Activated T-helper 1 cell treated with anti-CD3 and anti-CD28 coated beads, Interleukin-2, amount 50 U/mL, for 16 hours (primary cell): ENCODE measurements at places on chromosomes 6 and 20.

- no peak for DNase-seq
These were observed 264.3 kb upstream of the PLN start for GRCh38 chr6:118283766-118284165.

GRCh38 chr20:47191074-47191673, 165.3 kb downstream of the ZMYND8 start:
- no peak for DNase-seq

DNA sequence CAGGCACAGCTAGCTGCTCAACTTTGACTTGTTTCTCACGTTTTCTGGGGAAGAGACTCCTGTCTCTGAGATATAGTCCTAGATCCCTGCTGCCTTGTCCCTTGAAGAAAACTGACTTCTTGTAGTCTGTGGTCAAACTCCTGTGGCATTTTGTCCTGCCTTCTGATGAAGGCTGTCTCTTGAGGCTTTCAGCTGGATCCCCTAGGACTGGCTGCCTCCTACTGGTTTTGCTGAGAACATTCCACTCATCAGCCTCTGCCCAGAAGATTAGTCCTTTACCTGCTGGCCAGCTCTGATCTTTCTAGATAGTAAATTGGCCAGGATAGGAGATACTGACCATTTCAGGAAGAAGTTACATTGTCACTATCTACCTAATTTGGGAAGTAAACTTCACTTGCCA, 71.9 kb upstream of the CNR1 start:
- no peak for DNase-seq

- no peak for DNase-seq
These were observed 35.5 kb upstream of the HSF2 start for GRCh38 chr6:122363769-122364483.

GRCh38 chr6:113137426-113137825, 719.7 kb upstream of the MARCKS start:
- DNase-seq = no peak

GRCh38 chr20:33393609-33394008, 7.7 kb downstream of the CDK5RAP1 start:
- no peak for DNase-seq

DNA sequence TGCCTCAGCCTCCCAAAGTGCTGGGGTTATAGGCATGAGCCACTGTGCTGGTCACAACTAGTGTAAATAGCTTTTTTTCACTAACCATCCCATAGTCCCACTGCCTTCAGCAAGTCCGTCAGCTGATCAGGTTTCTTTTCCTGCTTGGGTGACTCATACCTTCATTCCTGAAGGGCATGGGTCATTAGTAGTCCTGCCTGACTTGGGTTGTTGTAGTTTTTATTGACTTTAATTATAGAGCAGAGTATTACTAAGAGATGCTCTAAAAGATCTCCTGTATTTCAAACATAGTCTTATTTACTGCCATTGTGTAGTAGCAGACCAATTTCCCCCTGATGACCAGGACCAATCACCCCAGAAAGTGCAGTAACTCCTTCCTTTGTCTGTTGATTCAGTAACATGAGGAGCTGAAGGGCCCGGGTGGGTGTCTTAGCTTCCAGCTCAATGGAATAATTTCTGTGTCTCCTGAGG, 25.8 kb downstream of the HLA-C start:
- no peak for DNase-seq

- no peak for DNase-seq
These were observed 81.9 kb upstream of the CCDC28A start for GRCh38 chr6:138691595-138692057.

- no peak for DNase-seq
These were observed 5.2 kb downstream of the RPS12 start for GRCh38 chr6:132819405-132820161.

DNA sequence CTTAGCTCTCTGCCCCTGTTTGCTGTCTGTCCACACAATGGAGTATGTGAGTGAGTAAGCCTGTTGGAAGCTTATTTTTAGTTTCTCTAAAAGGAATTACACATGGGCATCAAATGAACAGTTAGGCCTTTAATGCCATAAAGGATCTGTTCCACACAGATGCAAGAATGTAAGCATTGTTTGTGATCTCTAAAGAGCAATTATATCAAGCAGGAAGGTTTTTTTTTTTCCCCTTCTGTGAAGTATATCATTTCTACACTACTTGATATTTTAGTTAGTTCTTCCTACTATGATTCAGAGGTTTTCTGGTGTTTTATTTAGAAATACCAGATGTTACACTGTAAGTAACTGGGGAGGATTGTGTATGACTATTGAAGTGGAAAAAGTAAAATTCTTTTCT, 627.5 kb downstream of the COL12A1 start:
- no peak for DNase-seq

- DNase-seq = no peak
These were observed 56.4 kb downstream of the NOX3 start for GRCh38 chr6:155399062-155399744.

DNA sequence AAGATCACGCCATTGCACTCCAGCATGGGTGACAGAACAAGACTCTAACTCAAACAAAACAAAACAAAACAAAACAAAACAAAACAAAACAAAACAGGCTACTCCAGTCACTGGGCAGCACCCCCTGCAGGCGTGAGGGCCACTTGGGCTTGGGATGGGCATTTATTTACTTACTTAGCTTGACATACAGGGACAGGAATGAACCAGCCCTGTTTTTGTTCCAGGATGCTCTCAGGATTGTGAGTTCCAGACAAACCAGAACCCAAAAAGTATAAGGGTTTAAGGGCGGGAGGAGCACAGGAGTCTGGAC, 4.0 kb upstream of the PTPN1 start:
- DNase-seq = no peak

- no peak for DNase-seq
These were observed 275.9 kb downstream of the RNF144B start for GRCh38 chr6:18663011-18663410.

- no peak for DNase-seq
These were observed 47.6 kb upstream of the FUCA2 start for GRCh38 chr6:143559051-143559660.

GRCh38 chr6:34924831-34925625, 36.0 kb downstream of the ANKS1A start:
- no peak for DNase-seq

- DNase-seq = no peak
These were observed 59.5 kb downstream of the UTRN start for GRCh38 chr6:144344646-144345045.

GRCh38 chr20:10079964-10080363, 45.2 kb downstream of the ANKEF1 start:
- DNase-seq = no peak

GRCh38 chr6:139323511-139324300, 31.9 kb upstream of the TXLNB start:
- peak; percentile 49 for DNase-seq

GRCh38 chr6:89449193-89449592, 16.2 kb downstream of the ANKRD6 start:
- no peak for DNase-seq

GRCh38 chr6:153003366-153003690, 819 bp upstream of the MTRF1L start:
- DNase-seq = no peak
